ENCODE measurements at places on chromosomes 5 and 9.

DNA sequence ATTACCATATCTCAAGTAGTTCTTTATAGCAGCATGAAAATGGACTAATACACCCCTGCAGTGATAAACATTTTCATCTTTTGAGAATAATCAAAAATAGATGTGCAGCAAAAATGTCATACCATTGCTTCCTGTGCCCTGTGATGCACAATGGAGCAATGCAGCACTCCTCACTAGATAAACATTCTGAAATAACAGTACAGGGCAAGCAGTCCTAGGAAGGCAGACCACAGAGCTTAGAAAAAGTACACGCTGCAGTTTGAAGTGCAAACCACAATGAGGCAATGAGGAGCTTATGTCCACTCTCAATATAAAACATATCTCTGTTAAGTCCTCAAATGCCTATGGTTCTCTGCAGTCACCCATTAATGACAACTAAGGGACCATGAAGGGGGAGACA is 367.6 kb downstream of the PDE4D start:
- peak; percentile 40 for ATAC-seq

DNA sequence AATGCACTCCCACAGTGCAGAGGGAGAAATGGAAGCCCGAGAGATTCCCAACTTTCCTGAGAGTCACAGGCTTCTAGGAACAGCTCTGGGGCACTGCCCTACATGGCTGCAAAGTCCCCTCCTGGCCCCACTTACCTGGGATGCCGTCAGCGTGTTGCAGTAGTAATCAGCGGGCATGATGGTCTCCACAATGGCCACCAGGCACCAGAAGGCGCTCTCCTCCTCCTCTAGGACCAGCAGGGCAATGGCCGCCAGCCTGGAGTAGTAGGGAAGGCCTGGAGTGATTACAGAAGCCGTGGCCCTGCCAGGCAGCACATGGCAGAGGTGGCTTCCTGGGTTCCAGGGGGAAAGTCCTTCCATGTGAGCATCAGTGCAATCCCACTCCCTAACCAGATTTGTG is 10.7 kb upstream of the CORO2A start:
- no peak for ATAC-seq

DNA sequence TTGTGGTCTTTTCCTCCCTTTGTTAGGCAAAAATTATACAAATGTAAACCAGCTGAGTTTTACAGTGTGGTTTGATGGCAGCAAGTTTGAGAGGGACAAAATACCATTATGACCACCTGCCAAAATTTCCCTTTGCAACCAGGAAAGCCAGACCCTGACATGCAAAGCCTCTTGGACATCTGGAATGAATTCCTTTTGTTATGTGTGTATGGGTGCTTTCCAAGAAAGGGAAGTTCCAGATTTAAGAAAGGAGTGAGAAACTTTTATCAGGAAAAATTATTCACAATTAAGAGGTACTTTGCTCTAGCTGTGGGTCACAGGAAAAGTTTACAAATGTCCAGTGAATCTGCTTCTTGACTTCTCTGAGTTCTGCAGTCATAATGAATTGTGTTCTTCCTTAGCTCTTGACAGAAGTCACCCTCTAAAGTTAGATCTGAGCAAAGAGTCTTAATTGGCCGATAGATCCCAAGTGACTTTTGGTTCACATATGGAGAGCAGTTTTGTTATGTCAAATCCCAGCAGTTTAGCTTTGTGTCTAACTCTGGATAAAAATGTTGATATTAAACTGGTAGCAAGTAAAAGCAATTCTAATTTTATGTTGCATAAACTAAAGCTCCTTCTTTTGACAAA is 295.9 kb upstream of the ZNF608 start:
- ATAC-seq, result no peak

GRCh38 chr5:5387192-5387591 is 35.3 kb upstream of the ICE1 start:
- ATAC-seq, result no peak

- ATAC-seq, result no peak
Observed at GRCh38 chr9:122939601-122940000, 1.2 kb upstream of the RABGAP1 start.

DNA sequence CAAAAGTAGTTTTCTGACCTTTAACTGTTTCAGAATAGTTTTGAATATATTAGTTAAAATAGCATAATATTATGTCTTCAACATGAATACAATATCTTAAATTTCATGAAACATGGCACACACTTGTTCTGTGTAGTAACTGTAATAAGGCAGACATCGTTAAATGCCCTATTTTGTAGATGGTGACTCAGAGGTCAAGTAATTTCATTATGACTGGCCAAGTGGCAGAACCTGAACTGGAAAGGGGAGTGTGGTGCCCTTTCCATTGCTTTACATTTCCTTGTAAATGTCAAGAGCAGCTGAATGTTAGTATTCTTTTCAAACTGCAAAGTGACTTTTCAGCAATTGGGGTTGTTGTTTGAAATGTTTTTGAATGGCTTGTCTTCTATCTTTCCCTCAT is 201.2 kb upstream of the CDKN2B start:
- no peak for ATAC-seq

- no peak for ATAC-seq
Observed at GRCh38 chr5:60718166-60718892, 18.4 kb upstream of the DEPDC1B start.

- ATAC-seq, result no peak
Observed at GRCh38 chr5:91106842-91107511, 276.1 kb downstream of the ARRDC3 start.

DNA sequence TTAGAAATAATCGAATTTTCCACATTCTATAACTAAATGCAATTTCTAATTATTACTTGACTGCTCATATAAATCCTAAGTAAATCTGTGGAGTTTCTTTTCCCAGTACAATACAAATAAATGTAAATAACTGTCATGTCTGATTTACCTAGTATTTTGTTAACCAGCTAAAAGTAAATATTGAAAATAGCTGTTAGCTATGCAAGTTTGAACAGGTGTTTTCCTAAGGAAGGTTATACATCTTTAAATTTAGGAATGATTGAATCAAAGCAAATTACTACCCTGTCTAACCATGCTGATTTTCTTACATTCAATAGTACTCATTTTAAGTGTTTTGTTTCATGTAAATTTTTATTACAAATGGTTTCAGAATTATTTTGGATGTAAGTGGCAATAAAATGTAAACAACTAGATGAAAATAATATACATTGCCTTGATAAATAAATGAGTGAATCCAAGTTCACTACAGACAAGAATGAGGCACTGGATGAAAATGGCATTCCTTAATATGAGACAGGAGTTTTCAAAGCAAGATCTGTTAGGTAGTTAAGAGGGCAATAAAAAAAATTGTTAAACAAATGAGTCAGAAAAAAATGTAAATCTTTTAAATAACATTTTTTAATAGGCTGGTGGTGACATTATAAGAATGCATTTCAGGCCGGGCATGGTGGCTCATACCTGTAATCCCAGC is 15.8 kb downstream of the MCIDAS start:
- ATAC-seq, result no peak

GRCh38 chr9:129755151-129755550 is 2.3 kb upstream of the PTGES start:
- no peak for ATAC-seq

DNA sequence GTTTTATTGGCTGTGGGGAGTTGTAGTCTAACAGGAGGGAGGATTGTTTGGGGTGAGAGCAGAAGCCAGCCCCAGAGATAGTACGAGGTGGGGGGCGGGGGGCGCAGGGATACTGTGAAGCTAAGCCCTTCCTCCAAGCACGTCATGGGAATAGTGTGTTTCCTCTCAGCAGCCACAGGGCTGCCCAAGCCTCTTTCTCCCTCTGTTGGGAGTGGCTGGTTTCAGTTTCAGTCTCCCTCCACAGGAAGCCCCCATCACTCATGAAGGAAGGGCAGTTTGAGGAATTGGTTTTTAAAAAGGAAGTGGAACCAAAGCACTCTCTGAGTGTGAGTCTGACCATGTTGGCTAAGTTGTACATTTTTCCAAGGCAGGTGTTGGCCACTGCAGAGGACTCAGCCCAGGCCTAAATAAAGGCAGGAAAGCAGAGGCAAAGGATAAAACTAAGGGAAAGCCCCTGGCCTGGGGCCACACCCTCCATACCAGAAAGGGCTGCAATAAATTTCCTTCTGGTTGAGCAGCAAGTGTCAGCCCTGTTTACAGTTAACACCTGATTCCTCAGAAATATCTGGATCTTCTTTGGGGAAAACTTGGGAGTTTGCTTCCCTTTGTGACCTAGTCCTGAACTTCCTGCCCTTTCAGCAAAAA is 3.2 kb downstream of the RAB24 start:
- ATAC-seq, result peak; percentile 27

DNA sequence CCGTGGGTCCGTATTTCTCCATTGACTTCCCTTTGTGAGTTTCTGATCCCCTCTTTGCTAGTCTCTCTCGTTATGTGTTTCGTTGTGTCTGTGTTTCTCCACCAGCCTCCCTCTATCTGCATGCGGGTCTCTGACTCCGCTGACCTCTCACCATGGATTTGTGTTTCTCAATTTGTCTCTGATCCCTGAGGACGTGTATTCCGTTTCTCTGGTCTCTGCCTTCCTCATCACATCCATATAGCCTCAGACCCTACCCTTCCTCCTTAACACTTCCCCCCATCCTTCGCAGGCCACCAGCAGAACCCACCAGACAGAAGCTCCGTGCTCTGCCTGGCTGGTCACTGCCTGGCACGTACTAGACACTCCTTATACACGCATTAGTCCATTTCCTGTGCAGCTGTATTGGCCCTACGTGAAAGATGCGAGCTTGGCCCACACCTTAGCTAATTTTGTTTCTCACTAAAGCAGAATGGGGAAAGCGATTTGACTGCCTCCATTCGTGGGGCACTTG is 631 bp downstream of the B4GALT7 start:
- ATAC-seq, result peak; percentile 13

DNA sequence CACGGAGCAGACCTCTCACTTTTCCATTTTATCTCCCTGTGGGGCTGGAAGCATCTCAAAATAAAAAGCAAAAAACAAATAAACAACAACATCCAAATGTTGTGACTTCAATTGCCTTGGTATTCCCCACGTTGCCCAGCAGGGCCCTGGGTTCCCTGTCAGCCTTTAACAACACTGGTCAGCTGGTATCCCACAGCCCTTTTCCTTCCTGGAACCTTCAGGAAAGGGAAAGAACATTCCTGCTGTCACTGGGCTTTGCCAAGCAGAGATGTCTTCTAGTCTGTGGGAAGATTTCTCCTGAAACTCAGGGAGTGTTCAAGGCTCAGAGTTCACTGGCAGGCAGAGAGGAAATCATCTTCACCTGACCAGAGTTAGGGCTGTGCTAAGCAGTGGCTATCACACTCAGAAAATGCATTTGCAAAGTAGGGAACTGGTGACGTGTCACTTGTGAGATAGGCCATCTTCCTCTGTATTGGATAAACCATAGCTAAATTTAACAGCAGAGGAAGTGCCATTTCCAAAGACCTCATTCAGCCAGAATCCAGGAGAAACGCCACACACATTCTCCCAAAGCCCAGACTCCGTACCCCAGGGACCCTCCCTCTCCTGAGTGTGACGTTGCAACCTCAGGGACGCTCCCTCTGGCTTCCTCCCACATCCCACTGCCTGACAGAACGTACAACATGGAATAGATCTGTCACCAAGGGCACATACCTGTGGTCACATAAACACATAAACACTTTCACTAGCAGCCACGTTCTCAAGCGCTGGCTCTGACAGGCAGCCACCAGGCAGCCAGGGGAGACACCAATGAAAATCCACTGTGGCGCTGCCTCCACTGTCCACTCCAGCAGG is 274.0 kb upstream of the DAPK1 start:
- ATAC-seq, result peak; percentile 38

- no peak for ATAC-seq
Observed at GRCh38 chr9:4581035-4581760, 80.9 kb upstream of the PLPP6 start.

GRCh38 chr9:91896513-91897121 is 53.4 kb downstream of the ROR2 start:
- ATAC-seq, result peak; percentile 89

DNA sequence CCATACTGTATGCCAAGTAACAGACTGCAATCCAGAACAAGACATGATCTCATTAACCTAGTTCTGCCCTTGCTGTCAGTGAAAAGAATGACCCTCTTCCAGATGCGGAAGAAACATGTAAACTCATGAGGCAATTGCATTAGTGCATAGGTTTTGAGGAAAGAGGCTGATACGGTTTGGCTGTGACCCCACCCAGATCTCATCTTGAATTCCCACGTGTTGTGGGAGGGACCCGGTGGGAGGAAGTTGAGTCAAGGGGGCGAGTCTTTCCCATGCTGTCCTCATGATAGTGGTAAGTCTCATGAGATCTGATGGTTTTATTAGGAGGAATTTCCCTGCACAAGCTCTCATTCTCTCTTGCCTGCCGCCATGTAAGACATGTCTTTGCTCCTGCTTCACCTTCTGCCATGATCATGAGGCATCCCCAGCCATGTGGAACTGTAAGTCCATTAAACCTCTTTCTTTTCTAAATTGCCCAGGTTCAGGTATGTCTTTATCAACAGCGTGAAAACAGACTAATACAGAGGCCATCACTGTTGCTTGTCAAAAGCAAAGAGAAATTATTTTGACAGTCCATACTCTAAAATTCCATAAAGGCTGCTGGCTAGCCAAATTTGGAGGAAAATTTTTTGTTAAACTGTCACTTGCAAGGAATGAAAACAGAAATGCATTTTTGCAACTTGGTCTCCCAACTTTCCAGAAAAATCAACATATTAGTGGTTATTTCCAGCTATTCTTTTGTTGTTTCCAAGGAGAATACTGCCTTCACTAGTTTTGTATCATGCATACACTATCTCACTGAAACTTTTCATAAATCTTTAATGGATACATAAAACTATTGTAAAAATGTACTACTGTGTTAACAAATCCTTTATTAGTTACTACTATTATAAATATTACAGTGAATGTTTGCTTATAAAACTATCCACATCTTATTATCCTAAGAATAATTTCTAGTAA is 3.2 kb upstream of the ARL15 start:
- ATAC-seq, result no peak

- ATAC-seq, result no peak
Observed at GRCh38 chr5:31738199-31738598, 99.3 kb downstream of the PDZD2 start.

- ATAC-seq, result no peak
Observed at GRCh38 chr5:148760945-148761638, 65.3 kb upstream of the ADRB2 start.

GRCh38 chr9:124197177-124198095 is 60.3 kb upstream of the NEK6 start:
- no peak for ATAC-seq

Data from SK-N-SH treated with all-trans-retinoic acid at 6 μM for 48 hours (cell line).